ENCODE measurements at places on chromosomes 13 and 19.

GRCh38 chr19:4652075-4652474, 12.8 kb downstream of the TNFAIP8L1 start:
- no peak for DNase-seq

DNA sequence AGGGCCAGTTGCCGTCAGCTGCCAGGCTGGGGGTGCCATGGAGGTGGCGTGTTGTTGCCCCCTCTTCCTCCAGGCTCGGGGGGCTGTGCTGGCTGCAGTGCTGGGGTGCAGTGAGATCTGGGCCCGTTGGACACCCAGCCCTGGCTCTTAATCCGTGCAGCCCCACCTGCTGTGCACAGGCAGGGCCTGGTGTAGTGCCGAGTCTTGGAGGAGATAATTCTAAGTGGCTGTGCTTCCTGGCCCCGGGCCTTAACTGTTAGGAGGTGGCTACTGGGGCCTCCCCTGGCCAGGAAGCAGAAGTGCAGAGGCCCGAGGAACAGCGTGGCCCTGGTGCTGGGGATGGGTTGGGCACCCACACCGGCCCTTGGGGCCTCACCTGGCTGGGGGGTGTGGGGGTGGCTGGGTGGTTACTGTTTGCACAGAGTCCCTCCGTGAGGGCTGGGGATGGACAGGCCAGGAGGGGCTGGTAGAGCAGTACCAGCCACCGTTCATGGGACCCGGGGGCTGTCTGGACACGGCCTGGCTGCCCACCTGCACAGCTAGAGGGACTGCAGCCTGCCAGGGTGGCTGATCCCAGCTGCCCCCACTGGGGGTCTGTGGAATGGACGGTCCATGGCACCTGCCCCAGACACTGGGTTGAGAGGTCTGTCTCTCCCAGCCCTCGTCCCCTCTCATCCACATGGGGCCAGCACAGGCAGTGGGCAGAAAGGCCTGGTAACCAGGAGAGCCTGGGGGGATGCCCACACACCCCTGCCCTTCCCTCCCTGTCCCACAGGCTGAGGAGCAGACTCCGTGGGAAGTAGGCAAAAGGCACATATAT, 3.3 kb downstream of the GPX4 start:
- no peak for DNase-seq

GRCh38 chr13:71030784-71031183, 836.2 kb downstream of the DACH1 start:
- DNase-seq, result no peak

- no peak for DNase-seq
Measured at GRCh38 chr13:28641600-28641926, 17.4 kb upstream of the POMP start.

DNA sequence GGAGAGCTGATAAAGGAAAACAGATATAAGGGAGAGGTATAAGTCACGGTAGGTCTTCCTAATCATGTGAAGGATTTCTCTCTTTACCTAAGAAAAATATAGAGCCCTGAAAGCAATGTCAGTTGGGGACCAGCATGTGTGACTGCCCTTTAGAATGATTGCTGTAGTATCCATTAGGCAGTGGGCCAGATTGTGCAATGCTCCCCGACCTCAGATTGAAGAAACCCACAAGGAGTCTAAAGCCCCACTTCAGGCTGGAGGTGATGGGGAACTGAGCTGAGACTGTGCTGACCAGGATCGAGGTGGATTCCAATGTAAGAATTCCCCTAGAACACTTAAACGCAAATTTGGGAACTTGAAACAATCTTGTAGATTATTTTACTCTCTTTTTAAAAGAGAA, 614.4 kb downstream of the LIG4 start:
- DNase-seq, result no peak

GRCh38 chr13:28837111-28837510, 17.0 kb downstream of the MTUS2 start:
- DNase-seq, result no peak

Data from NCI-H1105 (cell line).